ENCODE measurements at places on chromosomes 5 and 9.

- DNase-seq = no peak
Observed at GRCh38 chr9:134361426-134361825, 35.2 kb downstream of the RXRA start.

DNA sequence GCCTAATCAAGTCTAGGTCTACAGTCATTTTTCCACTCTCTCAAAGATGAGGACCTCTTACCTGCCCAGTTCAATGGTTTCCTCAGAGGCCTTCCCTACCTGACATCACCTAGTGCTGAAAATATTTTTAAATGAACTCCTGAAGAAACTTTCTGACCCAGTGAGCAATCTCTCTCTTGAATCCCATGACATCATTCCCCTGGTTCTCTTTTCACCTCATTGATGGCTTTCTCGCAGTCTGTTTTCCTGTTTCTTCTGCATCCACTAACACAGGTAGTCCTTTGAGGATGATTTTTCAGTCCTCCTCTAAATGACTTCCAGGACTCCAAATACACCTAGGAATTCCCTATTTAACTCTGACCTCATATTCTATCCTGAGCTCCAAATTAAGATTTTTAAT lies 40.3 kb downstream of the SCAI start:
- no peak for DNase-seq

- no peak for DNase-seq
Observed at GRCh38 chr5:159819591-159820411, 96.5 kb upstream of the ADRA1B start.

- no peak for DNase-seq
Observed at GRCh38 chr9:10525972-10526371, 86.8 kb downstream of the PTPRD start.

- no peak for DNase-seq
Observed at GRCh38 chr9:72349240-72349639, 15.8 kb downstream of the ZFAND5 start.

DNA sequence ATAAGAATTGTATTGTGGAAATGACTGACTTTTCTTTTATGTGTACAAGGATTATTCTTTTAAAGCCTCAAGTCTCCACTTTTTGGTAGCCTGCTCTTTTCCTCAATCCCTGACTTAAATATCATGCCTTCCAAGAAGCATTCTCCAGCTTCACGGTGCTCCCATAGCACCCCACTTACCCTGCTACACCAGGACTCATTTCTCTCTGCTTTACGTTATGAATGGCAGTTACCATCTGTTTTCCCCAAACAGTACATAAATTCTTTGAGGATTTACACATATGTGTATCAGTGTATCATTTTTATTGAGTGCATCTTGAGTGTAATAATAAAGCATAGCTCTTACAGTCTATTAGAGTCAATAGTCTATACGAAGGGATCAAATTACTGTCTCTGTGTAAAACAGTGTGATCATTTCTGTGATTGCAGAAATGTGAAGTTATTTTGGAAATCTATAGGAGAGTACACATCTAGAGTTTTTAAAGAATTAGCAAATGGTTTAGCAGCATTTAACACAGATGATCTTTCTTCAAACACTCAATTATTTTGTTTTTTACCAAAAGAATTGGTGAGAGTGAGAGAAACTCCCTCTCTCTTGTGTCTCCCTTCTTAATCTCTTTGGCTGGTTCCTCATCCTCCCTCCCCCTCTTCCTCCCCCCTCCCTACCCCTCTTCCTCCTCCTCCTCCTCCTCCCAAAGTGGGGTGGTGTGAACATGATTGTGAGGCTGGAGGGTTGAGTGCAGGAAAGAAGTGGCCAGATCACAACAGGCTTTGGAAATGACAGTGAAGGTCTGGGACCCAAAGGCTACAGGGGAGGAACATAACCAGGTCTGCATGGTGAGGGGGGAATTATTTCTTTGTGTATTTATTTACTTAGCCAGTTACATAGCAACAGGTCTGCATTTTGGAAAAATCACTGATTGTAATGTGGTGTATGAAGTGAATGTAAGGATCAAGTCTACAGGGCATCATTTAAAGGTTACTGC lies 27.6 kb upstream of the ECM2 start:
- no peak for DNase-seq

DNA sequence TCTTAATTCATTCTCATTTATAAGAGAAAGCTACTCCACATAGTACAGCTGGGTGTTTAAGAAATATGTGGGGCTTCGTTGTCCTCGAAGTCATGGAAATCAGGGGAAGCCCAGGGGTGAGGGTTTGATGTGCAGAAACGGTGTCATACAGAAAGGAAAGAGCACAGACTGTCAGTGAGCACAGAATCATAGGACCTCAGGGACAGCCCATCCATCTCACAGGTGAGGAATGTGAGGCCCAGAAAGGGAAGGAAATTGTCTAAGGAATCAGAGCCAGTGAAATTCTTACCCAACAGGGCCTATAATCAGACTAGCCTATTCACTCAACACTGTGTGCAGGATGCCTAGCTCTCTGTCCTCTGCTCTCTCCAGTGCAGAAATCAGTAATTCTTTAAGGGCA lies 535.6 kb downstream of the SPOCK1 start:
- no peak for DNase-seq

DNA sequence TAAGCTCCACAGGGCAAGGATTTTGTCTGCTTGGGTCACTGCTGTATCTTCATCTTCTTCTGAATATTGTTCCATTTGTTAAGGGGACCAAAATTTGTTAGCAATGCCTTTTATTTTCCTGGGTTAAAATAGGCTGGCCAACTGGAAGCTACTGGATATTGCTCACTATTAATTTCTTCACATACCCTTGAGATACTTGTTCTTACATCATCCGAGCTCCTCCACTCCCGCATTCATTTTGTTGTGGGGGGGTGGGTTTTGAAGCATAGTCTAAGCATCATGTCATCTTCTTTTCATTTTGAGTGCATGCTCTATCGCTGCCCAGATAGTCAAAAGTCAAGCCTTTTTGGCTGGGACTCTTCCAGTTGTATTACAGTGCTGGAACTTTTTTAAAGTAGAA lies 42.5 kb upstream of the PIK3R1 start:
- no peak for DNase-seq

DNA sequence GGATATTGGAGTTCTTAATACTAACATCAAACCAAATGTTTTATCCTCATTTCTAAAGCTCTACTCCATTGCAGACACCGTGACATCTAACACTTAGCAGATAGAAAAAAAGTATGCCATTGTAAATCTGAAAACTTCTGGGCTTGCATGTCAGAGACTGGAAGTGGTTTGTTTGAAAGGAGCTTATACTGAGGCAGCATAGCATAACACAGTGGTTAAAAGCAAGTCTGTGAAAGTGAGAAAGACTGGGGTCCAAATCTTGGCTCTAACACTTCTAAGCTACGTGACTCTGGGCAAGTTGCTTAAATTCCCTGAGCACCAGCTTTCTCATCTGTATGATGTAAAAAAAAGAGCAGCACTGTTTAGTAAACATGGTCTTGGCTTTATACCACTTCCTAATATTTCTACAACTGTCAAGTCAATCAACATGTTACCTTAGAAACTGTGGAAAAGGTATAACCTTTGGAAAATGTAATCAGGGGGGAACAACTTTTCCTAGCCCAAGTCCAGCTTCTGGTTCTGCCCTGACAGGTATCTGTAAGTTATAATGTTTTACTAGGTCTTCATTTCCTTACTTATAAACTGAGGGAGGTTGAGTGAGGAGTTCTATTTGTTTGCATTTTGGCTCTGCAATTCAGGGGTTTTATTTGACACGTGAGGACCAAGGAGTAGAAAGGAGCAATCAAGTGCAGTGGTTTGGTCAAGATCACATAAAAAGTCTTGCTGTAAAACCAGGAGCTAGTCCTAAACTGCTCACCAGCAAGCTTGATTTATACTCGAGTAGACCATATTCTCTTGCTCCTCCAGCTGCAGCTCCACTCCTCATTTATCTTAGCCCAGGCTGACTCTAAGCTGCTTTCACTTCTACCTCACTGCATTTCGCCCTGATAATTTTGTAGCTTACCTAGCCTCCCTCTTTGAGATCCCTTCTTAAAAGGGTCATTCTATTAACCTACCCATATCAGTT lies 541.0 kb downstream of the RAB3C start:
- no peak for DNase-seq

GRCh38 chr5:65105301-65105700 lies 336.6 kb downstream of the CWC27 start:
- DNase-seq = no peak

- DNase-seq = no peak
Observed at GRCh38 chr9:132784286-132784830, 93.7 kb downstream of the AK8 start.

- no peak for DNase-seq
Observed at GRCh38 chr9:35604578-35605350, at the start of gene TESK1. Gene TESK1, plus strand, starts transcription at chr9:35605262. Its CDS starts 358 bp downstream, at chr9:35605620.

DNA sequence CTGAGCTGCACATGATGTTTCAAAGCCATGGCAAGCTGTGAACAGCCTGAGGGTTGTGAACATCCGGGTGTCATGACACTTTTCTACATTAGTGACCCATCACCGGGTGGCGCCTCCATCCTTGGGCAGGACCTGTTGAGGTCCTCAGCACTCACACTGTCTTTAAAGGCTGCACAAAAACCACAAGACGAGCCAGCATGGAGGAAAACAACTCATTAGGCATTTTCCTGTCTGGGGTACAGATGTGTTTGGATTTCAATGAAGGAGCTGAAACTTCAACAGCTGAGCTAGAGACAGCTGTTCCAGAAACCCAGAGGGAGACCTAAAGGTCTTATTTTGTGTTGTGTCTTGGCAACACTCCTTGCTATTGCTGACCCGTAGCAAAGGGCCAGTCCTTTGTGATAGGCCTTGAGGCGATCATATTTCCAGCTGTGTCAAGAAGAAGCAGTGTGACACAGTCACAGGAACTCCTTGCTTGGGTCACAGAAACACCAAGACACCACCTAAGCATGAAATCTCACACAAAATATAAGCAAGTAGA lies 151.8 kb upstream of the VLDLR start:
- DNase-seq = no peak

GRCh38 chr9:90921969-90922368 lies 120.3 kb downstream of the SYK start:
- no peak for DNase-seq

DNA sequence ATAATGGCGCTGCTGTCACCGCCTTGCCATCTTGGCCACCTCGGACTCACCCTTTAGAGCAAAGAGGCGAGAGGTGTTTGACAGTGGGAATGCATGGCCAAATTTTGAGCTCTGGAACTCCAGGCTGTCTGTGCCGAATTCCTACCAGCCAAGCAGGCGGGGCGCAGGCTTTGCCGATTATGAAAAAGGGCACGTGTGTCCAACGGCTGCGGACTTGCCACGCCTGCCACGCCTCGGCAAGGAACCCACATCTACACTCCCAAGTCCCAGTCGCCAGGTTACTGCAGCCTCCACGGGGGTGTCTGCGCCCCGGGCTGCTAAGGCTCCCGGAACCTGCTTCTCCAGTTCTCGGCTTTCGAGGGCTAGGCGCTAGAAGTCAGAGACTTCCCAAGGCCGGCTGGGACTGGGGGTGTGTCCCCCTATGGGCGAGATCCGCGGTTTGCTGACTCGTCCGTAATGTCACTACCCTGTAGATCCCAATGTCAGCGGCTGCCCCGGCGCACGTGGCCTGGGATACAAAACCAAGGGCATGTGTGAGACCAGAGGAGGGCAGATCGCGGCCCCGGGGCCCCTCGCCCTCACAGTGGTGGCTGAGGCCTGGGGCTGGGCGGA lies 2.8 kb downstream of the NPR3 start:
- no peak for DNase-seq

DNA sequence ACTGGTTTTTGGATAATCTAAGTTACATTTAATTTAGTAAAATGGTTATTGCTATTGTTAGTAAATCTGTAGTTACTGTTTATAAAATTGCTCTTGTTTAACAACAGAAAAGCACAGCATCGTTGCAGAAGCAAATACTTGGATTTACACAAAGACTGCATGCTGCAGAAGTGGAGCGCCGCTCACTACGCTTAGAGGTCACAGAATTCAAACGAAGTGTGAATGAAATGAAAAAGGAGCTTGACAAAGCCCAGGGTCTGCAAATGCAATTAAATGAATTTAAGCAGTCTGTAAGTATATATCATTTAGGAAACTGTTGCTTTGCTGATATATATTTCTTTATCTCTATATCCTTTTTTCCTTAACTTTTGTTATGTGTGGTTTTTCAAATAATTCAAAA lies 226.0 kb downstream of the CCDC171 start:
- no peak for DNase-seq

DNA sequence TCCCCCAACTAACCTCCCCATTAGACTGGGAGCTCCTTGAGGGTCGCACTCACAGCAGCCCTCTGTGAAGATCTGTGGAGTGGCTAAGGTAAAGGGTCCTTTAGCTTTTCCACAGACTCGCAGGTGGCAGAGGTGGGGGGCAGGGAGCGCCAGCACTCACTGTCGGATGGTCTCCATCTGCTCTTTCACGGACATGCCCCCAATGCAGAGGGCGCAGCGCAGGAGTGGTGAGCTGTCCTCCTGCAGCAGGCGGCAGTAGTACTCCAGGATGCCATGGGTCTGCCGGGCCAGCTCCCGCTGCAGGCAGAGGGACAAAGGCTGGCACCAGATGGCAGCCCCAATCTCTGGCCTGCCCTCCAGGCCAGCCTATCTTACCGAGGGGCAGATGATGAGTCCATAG lies 2.2 kb downstream of the DDX41 start:
- no peak for DNase-seq

GRCh38 chr9:36263683-36264082 lies 5.4 kb upstream of the GNE start:
- DNase-seq = no peak

DNA sequence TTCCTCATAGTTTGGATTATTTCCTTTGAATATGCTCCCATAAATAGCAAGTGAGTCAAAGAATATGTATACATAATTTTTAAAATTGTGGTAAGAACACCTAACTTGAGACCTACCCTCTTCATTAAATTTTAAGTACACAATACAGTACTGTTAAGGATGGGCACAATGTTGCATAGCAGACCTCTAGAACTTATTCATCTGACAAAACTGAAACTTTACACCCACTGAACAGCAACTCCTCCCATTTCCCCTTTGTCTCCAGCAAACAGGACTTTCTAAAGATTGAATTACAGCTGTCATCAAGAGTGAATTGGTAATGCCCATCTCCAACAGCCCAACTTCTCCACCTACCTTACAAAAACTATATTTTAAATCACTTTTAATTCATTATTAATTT lies 388.9 kb downstream of the HTR1A start:
- DNase-seq = no peak

DNA sequence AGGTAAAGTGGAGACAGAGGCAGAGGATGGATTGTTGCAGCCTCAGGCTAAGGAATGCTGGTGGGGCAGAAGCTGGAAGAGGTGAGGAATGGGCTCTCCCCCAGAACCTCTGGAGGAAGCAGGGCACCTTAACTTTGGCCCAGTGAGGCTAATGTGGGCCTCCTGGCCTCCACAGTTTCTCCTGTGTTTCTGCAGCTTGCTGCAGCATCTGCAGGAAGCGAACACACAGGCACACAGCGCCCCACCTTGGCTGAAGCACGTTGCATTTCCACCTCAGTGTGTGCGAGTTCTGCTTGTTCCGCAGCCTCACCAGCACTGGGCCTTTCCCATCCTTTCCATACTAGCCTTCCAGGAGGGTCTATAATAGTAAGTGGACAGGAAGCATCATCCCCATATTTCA lies 27.2 kb upstream of the ASS1 start:
- no peak for DNase-seq

GRCh38 chr9:135737840-135738521 lies 36.0 kb downstream of the KCNT1 start:
- DNase-seq = no peak

GRCh38 chr5:28386712-28387111 lies 1348.3 kb upstream of the CDH9 start:
- no peak for DNase-seq
